Heart right ventricle (tissue), 16 donors: ENCODE measurements at places on chromosomes 13 and 19. TPM values are rescaled to one million over a fixed set of nuclear protein-coding genes. Genes with fewer than 3 reads are reported as not detected.
A peak's percentile ranks its signal among the peaks of the same experiment; 100 is the strongest.

DNA sequence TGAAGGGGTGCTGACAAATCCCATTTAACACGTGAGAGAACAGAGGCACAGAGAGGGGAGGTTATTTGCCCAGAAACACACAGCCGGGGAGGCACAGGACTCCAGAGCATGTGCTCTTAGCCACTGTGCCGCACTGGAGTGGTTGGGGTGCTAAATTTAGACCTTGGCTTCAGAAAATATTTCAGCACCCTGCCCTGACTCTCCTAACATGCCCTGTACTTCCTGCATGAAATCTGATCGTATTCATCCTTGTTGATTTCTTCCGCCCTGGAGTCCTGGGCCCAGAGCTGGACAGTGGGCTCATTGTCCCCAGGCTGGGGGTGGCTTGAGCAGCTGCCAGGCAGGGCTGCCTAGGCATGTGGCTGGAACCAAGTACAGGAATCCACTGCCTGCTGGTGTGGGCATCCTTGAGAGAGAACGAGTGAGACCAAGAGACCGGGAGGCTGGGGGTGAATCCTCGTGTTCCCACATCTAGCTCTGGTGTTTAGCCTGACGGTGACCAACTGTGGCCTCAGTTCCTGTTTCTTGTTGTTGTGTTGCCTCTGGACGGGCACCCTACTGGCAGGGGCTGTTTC lies 5.3 kb downstream of the SLC27A1 start:
- peak overlapping the region; percentile 64 for H3K27ac ChIP-seq
- H3K27me3 ChIP-seq, result no peaks in the 10 kb centered on the region
- peaks cover 3% of the 10 kb centered on the region for H3K36me3 ChIP-seq

GRCh38 chr19:35696835-35697234 lies 7.5 kb upstream of the ZBTB32 start:
- H3K27me3 ChIP-seq, result no peaks in the 10 kb centered on the region
- H3K4me1 ChIP-seq, result no peaks in the 10 kb centered on the region
- H3K36me3 ChIP-seq, result no peaks in the 10 kb centered on the region
- no peak overlapping the region for H3K4me3 ChIP-seq

GRCh38 chr13:113053801-113054604 lies 51.6 kb upstream of the F7 start:
- H3K36me3 ChIP-seq, result no peaks in the 10 kb centered on the region
- H3K4me3 ChIP-seq, result no peak overlapping the region
- DNase-seq, result no peak

DNA sequence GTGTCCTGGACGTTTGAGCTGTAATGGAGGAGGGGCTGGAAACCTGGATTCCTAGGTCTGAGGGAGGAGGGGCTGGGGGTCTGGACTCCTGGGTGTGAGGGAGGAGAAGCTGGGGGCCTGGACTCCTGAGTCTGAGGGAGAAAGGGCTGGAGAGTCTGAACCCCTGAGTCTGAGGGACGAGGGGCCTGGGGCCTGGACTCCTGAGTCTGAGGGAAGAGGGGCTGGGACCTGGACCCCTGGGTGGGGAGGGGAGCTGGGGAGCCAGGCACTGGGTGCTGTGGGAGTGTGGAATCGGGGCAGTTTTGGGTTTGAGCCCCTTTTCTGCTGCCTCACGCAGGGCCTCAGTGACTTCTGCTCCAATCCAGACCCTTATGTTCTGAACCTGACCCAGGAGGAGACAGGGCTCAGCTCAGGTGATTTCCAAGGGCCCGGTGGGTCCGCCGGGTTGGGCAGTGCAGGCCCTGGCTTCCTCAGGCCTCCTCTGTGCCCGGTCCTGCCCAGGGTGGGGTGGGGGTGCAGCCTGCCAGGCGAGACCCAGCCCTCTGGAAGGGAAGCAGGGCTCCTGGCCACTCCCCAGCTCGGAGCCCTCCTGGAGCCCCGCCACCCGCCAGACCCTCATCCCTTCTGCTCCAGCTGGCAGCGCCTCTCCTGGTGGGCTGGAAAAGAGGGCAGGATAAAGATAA lies 14.4 kb downstream of the TTYH1 start:
- no peak overlapping the region for H3K27ac ChIP-seq
- no peaks in the 10 kb centered on the region for H3K36me3 ChIP-seq
- H3K27me3 ChIP-seq, result peaks cover 60% of the 10 kb centered on the region
- H3K4me1 ChIP-seq, result peaks cover 26% of the 10 kb centered on the region
- no peak for DNase-seq

Gene CD209
- 3.6 TPM for total RNA-seq
